Hypothalamus (tissue), 51 donors: ENCODE measurements at places on chromosomes 12 and 14.

GRCh38 chr12:88113871-88114270 is 28.0 kb downstream of the CEP290 start:
- DNase-seq: no peak

GRCh38 chr14:71586131-71586897 is 345.9 kb upstream of the RGS6 start:
- peak; percentile 7 for DNase-seq

DNA sequence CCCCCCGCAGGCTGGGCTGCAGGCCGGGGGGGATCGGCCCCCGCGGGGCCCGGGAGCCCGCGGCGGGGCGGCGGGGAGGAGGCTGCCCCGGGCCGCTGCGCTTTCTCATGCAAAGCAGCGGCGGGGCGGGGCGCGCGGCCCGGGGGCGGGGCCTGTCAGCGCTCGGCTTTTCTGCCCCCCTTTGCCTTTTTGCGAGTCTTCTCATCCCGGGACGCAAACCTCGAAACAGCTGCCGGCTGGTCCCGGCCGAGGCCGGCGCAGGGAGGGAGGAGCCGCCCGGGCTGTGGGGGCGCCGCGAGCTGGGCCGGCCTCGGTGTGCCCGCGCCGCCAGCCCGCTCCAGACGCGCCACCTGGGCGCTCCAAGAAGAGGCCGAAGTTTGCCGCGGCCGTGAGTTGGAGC is at the start of gene FZD10:
TSS of gene FZD10 (plus strand) at position 198 of the 400 bp plus-strand sequence. CDS start 479 bp downstream, outside the sequence.
- no peak for DNase-seq

- no peak for DNase-seq
Observed at GRCh38 chr12:117885211-117885610, 83.6 kb downstream of the KSR2 start.

GRCh38 chr12:68913682-68914081 is 19.3 kb downstream of the CPM start:
- no peak for DNase-seq

DNA sequence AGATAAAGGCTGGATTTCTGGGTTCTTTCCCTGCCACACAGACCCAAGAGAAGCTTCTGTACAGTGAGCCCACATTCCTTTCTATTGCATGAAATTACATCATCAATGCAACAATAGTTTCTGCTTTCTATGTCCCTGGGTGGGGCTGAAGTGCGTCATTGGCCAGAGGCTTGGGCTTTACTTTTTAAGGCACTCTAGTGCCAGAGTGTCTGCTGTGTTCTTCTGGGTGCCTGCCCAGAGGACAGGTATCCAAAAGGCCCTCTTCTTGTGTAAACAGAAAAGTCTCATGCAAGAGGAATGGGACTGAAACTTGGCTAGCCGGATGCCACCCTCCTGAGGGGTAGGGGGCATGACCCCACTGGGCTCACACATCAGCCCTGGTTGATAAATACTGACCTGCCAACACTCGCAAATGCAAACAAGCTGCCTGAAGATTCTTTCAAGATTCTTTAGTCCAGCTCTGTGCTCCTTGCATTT is 5.9 kb downstream of the KRT86 start:
- DNase-seq: no peak

DNA sequence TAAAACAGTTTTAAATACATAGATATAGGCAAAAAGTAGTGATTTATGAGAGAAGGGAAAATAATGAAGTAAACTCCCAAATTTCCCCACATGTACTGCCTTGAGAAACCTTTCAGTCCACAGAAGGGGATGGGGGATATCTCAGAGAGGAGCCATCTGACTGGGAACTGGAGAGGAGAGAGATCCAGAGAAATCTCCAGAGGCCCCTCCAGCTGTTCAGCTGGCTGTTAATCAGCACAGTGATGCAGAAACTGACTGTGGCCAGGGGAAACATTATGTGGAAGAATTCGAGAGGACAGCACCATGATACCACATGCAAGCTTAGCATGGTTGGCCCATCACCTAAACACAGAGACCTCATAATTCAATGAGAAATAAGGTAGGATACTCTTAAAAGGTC is 1165.9 kb upstream of the TMEM132C start:
- no peak for DNase-seq

DNA sequence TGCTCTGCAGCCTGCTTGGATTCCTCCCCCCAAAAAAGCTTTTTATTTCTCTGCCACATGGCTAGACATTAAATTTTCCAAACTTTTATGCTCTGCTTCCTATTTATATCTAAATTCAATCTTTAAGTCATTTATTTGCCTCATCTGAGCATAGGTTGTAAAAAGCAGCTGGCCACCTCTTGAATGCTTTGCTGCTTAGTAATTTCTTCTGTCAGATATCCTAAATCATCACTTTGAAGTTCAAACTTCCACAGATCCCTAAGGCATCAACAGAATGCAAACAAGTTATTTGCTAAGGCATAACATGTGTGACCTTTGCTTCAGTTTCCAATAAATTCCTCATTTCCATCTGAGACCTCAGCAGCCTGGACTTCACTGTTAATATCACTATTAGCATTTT is 209.6 kb downstream of the FSCB start:
- DNase-seq: no peak

GRCh38 chr12:52772188-52772587 is 5.0 kb downstream of the KRT76 start:
- DNase-seq: no peak

GRCh38 chr12:124646385-124647230 is 79.2 kb upstream of the NCOR2 start:
- no peak for DNase-seq
